ENCODE measurements at places on chromosomes 7 and 10.

GRCh38 chr10:110612087-110612486 lies 32.0 kb upstream of the RBM20 start:
- no peak for DNase-seq

- no peak for DNase-seq
Observed at GRCh38 chr7:77262316-77262715, 62.7 kb upstream of the FGL2 start.

- DNase-seq, result no peak
Observed at GRCh38 chr10:84499846-84500245, 171.5 kb downstream of the CCSER2 start.

- peak; percentile 13 for DNase-seq
Observed at GRCh38 chr7:38932509-38933168, 23.6 kb upstream of the VPS41 start.

GRCh38 chr7:146249272-146249671 lies 132.7 kb downstream of the CNTNAP2 start:
- no peak for DNase-seq

- no peak for DNase-seq
Observed at GRCh38 chr7:114879554-114879953, 42.3 kb upstream of the MDFIC start.

GRCh38 chr7:155702616-155703015 lies 58.2 kb downstream of the RBM33 start:
- no peak for DNase-seq

- no peak for DNase-seq
Observed at GRCh38 chr7:130903358-130903974, 169.5 kb upstream of the KLF14 start.

DNA sequence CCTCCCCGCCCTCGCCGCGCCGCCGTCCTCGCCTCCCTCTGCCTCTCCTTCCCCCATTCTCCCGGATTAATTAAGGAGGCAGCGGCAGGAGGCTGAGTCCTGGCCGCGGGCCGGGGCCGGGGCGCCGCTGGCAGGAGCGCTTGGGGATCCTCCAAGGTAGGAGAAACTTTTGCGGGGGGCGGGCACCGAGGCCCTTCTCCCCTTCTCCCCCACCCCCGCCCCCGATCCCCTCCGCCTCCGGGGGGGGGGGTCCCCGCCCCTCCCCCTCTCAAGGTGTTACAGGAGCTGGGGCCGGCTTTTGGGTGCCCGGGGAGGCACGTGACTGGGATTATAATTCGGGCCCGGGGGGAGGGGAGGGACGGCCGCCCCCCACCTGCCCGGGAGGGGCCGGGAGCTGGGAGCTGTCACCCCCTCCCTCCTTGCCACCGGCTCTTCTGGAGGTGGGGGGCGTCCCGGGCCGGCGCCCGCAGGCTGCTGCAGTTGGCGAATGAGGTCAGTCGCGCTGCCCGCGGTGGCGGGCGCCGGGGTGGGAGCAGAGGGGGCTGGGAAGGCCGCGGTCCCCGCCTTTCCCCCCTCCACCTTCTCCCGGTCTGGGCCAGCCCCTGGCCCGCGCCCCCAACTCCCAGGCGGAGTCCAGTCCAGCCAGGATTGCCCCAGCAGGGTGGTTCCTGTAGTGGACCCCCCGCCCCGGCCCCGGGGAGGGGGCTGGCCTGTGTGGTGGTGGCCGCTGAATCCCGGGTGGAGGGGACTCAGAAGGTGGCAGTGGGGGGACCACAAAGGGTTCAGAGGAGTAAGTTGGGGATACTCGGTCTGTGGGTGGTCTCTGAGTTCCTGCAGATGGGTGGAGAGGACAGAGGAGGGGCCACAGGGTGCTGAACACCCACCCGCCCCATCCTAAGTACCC lies 567 bp downstream of the GTF2IRD1 start:
- no peak for DNase-seq

- no peak for DNase-seq
Observed at GRCh38 chr7:42548816-42549611, 312.0 kb upstream of the GLI3 start.

GRCh38 chr10:127354255-127354654 lies 157.9 kb upstream of the INSYN2A start:
- no peak for DNase-seq

DNA sequence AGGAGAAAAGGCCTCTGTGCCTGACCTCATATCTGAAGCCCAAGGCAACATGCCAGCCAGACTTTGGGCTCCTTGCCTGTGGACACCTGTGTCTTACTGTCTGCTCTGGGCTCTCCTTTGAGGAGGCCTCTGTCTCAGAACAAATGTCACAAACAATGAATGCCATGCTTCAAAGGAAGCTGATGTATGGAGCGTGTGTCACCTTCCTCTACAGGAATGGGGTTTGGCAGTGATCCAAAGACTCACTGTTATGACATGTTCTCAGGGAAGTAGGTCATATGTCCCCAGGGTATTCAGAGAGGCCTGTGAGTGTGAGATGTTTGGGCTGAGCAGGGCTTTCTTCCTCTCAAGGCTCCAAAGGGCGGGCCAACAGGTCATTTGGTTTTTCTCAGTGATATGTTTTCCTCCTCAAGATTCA lies 38.4 kb downstream of the PTPRE start:
- DNase-seq, result no peak

GRCh38 chr7:85095366-85095765 lies 91.5 kb downstream of the SEMA3D start:
- no peak for DNase-seq

GRCh38 chr10:114674346-114674745 lies 16.3 kb upstream of the ABLIM1 start:
- DNase-seq, result no peak

DNA sequence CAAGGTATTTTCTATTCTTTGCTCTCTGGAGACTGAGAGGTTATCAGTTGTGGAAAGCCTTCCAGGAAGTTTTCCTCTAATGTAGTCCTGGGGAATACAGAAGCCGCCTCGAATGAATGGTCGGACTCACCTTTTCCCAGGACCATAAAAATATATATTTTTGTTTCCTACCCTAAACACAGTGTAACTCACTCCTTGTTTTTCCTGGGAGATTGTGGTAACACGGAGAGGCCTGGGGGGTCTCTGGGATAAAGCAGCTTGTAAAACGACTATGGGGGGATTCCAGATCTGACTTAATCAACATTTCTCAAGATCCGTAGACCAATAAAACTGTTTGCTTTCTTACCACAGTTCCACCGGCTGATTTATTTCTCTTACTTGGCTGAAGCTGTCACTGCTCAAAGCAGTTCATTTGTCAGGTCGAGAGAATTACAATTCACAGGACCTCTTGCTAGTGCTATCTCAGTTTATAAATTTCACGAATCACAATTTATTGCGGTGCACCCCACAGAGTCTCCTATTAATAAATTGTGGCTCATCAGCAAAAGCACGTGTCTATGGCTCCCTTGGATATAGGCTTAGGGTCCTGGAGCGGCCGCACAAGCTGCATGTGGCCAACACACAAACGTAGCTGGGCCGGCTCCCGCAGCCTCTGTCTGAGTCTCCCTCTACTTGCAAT lies 176.3 kb upstream of the BMPER start:
- DNase-seq, result no peak

GRCh38 chr10:123513870-123514269 lies 152.3 kb upstream of the GPR26 start:
- no peak for DNase-seq

DNA sequence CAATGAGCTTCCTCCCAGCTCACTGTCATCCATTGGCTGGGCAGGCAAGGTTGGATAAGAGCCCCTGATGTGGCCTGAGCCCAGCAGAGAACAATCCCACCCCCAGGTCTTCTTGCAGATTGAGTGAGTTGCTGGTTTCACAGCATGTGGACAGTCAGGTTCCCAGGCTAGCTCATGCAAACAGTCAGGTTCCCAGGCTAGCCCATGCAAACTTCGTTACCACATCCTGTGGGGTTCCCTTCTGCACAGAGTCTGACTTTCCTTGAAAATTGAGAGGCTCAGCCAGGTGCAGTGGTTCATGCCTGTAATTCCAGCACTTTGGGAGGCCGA lies 67.1 kb downstream of the TMEM130 start:
- no peak for DNase-seq

- DNase-seq, result no peak
Observed at GRCh38 chr7:33669251-33669670, 236.1 kb upstream of the BMPER start.

- no peak for DNase-seq
Observed at GRCh38 chr10:126732308-126732707, 61.8 kb upstream of the C10orf90 start.

GRCh38 chr7:157620616-157621015 lies 283.8 kb downstream of the DNAJB6 start:
- DNase-seq, result no peak

GRCh38 chr7:115924411-115924810 lies 106.2 kb downstream of the TFEC start:
- DNase-seq, result no peak

GRCh38 chr7:82241356-82241755 lies 202.2 kb downstream of the CACNA2D1 start:
- DNase-seq, result no peak

DNA sequence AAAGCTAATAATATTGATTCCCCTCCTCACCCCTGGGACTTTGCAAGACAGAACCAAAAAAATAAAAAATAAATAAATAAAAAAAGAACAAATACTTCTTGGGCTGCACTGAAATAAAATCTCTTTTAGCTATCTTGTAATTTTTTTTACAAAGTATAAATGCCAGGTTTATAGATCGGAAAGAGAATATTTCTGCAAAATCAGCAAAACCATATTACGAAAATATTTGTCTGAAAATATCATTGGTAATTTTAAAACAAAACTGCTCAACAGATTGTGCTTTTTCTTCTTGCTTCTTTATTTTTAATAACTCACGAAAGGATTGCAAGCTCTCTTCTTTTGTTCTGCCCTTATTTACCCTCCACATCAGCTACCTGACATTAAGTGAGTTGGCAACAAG lies 213.3 kb downstream of the PLXDC2 start:
- no peak for DNase-seq

DNA sequence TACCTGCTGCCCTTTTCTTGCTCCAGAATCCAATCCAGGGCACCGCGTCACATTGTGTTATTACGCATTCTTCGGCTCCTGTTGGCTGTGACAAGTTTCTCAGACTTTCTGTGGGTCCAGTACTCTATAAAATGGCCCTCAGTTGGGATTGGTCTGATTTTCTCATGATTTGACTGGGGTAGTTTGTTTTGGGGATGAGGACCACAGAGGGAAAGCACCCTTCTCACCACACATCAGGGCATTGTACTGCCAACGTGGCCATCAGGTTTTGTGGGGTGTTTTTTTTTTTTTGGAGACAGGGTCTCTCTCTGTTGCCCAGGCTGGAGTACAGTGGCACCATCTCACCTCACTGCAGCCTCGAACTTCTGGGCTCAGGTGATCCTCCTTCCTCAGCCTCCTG lies 17.0 kb upstream of the ORAI2 start:
- DNase-seq, result no peak

- DNase-seq, result no peak
Observed at GRCh38 chr10:114353383-114353782, 50.9 kb downstream of the AFAP1L2 start.

GRCh38 chr7:121398246-121398645 lies 2.1 kb upstream of the FAM3C start:
- DNase-seq, result no peak

DNA sequence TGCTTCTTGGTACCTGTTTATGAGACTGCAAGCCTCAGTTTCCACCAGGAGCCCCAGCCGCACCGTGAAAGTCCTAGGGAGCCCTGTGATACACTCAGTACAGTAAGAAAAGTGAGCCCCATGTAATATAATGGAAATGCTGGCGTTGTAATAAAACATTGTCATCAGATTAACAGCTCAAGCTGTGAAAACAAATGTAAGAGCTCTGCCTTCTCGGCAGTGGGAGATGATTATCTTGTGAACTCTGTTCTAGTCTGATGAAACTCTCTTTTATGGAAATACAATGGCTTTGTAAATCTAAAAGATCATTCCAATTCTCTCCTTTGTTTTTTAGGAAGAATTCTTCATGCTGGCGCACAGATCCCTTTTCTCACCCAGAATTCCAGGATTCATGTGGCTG lies 299.9 kb downstream of the ABCA13 start:
- DNase-seq, result no peak

- DNase-seq, result no peak
Observed at GRCh38 chr7:83001362-83002040, 161.2 kb downstream of the PCLO start.

- DNase-seq, result no peak
Observed at GRCh38 chr7:1234881-1235500, 2.3 kb downstream of the UNCX start.

DNA sequence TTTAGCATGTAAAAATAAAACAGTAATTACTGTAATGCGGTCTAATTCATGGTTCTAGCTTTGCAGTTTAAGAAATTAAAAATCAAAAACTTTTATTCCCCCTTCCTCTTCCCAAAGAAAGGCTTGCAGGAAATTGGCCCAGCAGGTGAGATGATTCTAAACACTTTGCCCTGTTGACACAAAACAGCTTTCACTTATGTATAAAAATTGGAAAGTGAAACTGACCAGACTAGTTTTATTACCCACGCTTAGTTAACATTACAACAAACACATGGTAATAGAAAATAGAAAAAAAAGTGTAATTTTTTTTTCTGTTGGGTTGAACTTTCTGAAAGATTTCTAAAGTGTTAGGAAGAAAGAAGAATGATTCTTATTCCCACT lies 1.2 kb upstream of the CCDC6 start:
- DNase-seq, result no peak

DNA sequence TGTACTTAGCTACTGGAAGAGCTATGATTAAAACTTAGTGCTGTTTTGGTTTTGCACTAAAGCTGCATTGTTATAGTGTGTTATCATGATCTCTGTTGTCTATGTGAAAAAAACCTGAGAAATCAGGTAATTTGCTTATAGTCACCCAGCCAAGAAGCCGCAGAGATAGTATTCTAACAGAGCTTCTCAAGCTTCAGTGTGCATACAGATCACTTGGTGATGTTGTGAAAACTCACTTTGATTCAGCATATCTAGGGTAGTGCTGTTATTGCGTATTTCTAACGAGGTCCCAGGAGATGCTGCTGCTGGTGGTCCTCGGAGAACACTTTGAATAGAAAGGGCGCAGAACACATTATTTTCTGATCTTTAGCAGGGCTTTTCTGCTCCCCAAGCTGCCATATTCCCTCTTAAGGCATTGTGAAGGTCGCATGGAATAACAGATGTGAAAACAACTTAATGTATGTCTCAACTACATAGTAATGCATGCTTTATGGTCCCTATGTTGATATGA lies 68.4 kb upstream of the PDCD4 start:
- no peak for DNase-seq

GRCh38 chr7:49623943-49624342 lies 149.5 kb upstream of the VWC2 start:
- DNase-seq, result no peak

GRCh38 chr7:4205828-4206227 lies 476.3 kb upstream of the FOXK1 start:
- no peak for DNase-seq

- DNase-seq, result no peak
Observed at GRCh38 chr10:131274883-131275282, 36.6 kb downstream of the TCERG1L start.

GRCh38 chr7:149604521-149604920 lies 106.9 kb upstream of the ZNF746 start:
- DNase-seq, result no peak
